ENCODE measurements at places on chromosomes 6 and 20. TPM values are rescaled to one million over a fixed set of nuclear protein-coding genes. Genes with fewer than 3 reads are reported as not detected.

Gene NANP
- 10.2 TPM for total RNA-seq

Gene TMEM200A
- not detected for total RNA-seq

Gene EDN3
- not detected for total RNA-seq

Gene PRPF6
- 83.0 TPM for total RNA-seq

Gene ZNF341
- 1.1 TPM for total RNA-seq

DNA sequence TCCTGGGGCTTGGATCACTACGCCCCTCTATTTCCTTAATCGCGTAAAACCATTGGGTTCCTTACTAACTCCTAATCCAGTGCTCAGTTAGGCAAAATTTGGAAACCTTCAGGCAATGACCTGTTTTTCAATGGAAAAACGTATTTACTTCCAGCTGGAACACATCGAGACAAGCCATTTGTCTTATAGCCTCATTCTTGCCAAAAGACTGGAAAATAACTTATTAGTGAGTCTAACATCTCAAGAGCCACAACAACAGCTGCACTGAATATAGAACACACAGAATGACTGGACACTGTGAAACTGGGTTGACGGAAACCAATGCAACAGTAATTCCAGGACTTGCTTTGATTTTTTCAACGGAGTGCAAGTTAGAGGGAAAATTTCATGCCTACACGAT is 125.2 kb upstream of the MAP3K7 start:
- no peak for DNase-seq

- no peak for DNase-seq
These were observed 275.2 kb upstream of the CNR1 start for GRCh38 chr6:88441346-88441745.

DNA sequence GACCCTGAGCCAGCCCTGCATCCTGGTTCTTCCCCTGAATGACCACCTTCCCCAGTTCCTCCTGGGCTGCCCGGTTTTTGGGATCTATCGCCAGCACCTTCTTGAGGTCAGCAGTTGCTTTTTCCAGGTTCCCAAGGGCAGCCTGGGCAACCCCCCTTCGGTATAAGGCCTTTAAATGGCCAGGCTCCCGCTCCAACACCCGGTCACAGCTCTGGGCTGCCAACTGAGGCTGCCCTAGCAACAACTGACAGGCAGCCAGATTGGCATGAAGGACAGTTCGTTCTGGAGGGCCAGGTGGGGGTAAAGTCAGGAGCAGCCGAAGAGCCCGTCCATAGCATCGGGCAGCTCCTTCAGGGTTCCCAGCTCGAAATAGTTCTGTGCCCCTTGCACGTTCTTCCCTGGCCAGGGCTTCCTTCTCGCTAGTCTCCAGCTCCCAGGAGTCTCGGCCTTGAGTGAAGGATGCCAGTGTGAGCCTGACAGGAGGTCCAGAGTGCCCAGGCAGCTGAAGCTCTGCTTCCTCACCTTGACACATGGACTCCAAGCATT is 778 bp upstream of the ATF6B start:
- DNase-seq: no peak

GRCh38 chr6:163438940-163439335 is 24.4 kb downstream of the QKI start:
- DNase-seq: no peak

- no peak for DNase-seq
These were observed 9.7 kb upstream of the MMS22L start for GRCh38 chr6:97292671-97293070.

DNA sequence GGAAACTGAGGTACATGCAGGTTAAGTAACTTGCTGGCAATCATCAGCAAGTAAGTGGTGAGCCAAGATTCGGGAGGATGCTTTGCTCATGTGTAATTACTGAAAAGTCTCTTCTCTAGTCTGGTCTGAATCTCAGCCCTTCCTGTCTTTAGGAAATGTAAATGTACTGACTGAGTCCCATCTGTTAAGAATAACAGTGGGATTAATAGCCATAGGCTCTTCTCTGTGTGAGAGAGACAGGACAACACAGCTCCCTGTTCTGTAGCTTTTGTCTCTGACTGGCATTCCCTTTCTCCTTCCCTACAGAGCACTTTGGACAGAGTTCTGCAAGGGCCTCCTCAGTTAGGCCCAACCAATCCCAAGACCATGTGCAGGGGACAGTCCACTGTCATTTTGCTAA is 131.3 kb upstream of the OGFRL1 start:
- DNase-seq: no peak

GRCh38 chr6:137105375-137105774 is 60.6 kb upstream of the IL20RA start:
- no peak for DNase-seq

DNA sequence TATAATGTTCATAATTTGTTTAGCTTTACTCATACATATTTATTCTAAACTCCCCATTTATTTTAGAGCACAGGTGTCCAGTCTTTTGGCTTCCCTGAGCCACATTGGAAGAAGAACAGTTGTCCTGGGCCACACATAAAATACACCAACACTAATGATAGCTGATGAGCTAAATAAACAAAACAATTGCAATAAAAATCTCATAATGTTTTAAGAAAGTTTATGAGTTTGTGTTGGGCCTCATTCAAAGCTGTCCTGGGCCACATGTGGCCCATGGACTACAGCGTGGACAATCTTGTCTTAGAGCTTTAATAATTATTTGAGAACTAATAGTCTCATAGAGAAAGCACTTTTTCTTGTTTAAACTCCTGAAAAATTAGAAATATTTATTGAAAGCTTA is 131.3 kb downstream of the MYO6 start:
- no peak for DNase-seq

DNA sequence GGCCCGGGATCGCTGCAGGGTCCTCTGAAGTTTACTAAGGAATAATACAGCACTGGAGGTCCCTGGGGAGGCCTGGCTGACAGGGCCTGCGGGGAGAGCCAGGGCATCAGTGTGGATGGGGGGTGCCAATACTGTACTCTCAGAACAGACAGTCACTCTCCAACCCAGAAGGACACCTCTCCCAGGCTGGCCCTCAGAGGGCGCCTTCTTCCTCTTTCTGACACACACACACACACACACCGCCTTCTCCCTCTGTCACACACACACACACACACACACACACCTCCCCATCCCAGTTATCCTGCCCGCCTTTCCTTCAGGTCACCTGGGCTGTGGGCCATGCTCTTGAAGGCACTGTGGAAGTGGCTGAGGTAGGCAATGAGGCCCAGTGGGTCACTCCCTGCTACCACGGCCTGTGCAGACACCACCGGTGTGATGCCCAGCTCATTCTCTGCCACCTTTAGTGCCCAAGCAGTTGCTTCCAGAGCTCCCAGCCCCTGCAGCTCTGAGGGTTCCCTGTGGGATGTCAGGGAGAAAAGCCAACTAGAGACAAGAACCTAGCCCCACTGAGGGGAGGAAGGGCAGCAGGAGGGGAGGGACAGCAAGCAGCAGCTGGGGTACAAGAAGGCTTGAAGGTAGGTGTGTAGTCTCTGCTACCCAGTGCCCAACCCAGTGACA is 7.5 kb downstream of the SMPD2 start:
- DNase-seq: no peak

DNA sequence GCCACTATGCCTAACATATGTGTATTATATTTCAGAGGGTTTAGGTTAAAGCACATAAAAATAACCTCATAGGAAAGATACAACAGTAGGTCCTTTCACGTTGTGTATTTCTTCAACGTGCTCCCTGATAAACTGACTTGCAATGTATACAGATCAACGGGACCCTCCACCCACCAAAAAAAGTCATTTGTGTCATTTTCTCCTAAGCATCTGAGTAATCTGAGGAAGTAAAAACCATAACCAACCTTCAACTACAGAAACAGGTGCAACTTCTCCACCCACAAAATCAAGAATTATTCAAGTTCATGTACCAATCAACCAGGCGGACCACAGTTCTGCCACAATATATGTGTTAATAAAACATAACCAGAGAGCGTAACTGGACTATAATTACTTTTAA is 54.9 kb upstream of the NHSL1 start:
- DNase-seq: no peak

DNA sequence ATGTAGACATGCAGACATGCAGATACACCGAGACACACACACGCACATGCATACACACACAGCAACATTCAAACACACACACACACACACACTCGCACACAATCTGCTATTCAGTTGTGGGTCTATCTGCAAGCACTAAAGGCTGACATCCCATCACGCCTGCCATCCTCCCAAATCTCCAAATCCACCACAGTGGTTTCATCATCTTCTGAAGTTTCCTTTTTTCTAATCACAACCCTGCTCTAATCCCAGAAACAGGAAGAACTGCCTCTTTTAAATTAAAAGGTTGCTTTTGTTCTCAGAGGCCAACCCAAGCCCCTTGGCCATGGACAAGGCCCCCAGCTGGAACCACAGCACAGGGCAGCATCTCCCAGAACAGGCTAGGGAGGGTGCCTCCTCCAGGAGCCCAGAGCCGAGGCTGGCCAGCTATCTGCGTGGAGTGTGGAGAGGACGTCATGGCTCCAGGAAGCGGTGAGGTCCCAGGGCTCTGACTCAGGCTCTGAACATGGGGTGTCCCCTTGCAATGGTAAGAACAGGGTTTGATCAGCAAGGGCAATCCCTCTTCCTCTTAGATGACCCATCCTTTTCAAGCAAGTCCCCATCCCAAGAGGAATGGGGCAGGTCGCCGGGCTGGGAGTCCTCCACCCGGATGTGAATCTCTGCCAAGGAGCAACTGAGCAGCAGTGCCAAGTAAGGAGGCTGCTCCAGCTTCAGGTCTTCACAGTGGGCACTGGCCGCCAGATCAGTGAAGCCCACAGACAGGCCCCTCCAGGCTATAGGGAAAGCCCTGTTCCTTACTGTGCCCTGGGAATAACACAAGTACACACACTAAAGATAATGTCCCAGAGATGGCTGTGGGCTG is 14.7 kb downstream of the FOXF2 start:
- DNase-seq: no peak

GRCh38 chr20:49814057-49814694 is 1.5 kb downstream of the SLC9A8 start:
- DNase-seq: no peak

GRCh38 chr6:4907602-4908001 is 96.2 kb downstream of the RPP40 start:
- no peak for DNase-seq

GRCh38 chr6:102313699-102314098 is 920.2 kb downstream of the GRIK2 start:
- DNase-seq: no peak

- no peak for DNase-seq
These were observed 39.1 kb upstream of the SGK1 start for GRCh38 chr6:134357022-134357487.

- DNase-seq: no peak
These were observed 130.5 kb upstream of the DTNBP1 start for GRCh38 chr6:15793288-15793687.

DNA sequence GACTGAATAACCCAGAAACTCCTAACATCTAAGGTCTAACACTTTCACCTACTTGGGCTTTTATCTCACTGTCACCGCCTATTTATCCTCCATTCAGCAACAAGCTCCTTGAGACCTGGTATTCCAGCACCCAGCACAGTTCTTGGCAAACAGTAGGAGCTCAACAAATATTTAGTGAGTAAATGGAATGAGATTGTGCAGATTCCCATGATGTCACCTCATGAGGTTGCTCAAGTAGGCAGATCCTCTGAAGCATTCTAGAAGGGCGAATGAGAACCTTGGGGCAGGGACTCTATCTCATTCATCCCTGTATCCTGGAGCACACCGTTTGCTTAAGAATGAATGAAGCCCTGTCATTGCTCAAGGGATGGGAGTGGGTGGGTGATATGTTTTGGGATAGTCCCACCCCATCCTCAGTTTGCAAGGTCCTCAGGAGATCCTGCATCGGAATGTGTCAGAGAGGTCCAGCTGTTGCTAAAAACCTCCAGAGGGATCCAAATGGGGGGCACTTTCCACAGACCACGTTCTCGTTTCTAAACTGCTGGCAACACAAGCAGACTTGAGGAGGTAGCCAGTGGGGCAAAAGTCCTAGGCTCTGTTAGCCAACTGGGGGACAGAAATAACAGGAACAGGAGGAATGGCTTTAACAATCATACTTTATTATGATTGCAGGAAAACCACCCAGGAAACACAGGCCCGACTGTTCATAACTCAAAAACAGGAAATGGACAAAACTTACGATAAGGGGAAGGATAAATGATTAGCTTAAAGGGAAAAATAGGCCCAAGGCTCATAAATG is 42.0 kb downstream of the EDN1 start:
- no peak for DNase-seq

GRCh38 chr20:53940360-53940702 is 130.1 kb downstream of the BCAS1 start:
- no peak for DNase-seq

DNA sequence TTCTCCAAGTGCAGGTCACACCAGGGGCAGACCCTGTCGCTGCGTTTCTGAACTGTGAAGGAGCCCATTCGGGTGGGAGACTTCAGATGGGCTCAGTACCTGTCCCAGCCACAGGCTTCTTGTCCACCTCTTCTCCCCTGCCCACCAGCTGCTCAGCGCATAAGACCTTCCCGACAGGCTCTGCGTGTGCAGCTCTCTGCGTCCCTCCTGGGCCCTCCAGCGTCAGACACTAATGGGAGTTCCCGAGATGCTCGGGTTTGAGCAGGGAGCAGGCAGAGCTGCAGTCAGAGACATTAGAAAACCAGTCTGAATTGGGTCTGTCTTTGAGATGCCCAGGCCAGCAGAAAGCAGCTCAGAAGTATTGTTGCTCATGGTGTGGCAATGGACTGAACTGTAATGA is 50.4 kb downstream of the TCP11 start:
- DNase-seq: no peak

GRCh38 chr6:139472351-139473015 is 98.0 kb upstream of the CITED2 start:
- no peak for DNase-seq

DNA sequence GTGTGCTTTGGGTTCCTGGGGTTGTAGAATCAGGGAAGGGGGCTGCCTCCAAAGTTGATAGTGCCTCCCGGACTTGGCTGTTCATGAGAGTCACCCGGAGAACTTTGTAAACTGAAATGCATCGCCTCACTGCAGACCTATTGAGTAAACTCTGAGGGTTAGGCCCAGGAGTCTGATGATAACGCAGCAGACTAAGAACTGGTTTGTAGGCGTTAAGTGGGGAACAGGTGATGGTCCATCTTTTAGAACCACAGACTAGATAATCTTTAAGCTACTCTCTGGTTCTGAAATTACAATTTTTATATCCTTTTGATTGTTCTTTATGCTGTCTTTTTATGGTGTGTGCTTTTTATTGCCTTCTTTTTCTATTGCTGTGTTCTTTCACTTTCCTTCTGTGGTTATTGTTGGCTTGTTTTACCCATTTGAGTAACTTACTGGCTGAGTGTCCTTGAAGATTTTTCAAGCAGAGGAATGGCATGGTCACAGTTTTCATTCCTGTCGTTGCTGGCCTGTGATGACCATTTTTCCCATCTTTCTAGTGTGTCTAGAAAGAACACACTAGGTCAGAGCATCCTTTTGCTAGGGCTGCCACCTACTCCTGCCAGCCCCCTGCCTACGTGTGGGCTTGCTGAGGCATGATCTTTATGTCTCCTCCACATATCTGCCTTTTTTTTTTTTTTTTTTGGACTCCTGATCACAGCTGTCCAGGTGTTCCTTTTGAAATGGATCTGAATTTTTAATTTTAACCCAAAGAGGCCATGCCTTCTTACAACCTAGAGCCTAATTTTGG is 30.9 kb downstream of the LRRC1 start:
- no peak for DNase-seq

All from pulmonary artery endothelial cell (primary cell).